Lung (tissue), 17 donors: ENCODE measurements at places on chromosomes 1 and 21. TPM values are rescaled to one million over a fixed set of nuclear protein-coding genes. Genes with fewer than 3 reads are reported as not detected.
A peak's percentile ranks its signal among the peaks of the same experiment; 100 is the strongest.

FALEC gene
- total RNA-seq: not detected

GRCh38 chr1:116556289-116557006, 14.4 kb downstream of the CD58 start:
- no peaks in the 10 kb centered on the region for H3K4me1 ChIP-seq
- no peaks in the 10 kb centered on the region for H3K36me3 ChIP-seq
- no peak overlapping the region for H3K4me3 ChIP-seq
- no peak for DNase-seq

- H3K27ac ChIP-seq: no peak overlapping the region
- peak; percentile 68 for DNase-seq
- H3K4me1 ChIP-seq: peaks cover 11% of the 10 kb centered on the region
- H3K36me3 ChIP-seq: no peaks in the 10 kb centered on the region
- H3K4me3 ChIP-seq: no peak overlapping the region
Observed at GRCh38 chr1:178344513-178345091, 152.2 kb downstream of the CLEC20A start.

LAMC2 gene
- 31.1 TPM for total RNA-seq

DNA sequence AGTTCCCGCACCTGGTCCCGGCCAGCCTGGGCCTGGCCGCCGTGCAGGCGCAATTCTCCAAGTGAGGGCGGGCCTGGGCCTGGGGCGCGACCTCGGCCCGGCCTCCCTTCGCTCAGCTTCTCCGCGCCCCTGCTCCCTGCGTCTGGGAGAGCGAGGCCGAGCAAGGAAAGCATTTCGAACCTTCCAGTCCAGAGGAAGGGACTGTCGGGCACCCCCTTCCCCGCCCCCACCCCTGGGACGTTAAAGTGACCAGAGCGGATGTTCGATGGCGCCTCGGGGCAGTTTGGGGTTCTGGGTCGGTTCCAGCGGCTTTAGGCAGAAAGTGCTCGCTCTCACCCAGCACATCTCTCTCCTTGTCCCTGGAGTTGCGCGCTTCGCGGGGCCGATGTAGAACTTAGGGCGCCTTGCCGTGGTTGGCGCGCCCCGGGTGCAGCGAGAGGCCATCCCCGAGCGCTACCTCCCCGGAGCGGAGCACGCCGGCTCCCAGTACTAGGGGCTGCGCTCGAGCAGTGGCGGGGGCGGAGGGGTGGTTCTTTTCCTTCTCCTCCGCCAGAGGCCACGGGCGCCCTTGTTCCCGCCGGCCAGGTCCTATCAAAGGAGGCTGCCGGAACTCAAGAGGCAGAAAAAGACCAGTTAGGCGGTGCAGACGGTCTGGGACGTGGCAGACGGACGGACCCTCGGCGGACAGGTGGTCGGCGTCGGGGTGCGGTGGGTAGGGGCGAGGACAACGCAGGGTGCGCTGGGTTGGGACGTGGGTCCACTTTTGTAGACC, 1.2 kb downstream of the OLIG1 start:
- peaks cover 17% of the 10 kb centered on the region for H3K4me1 ChIP-seq
- H3K4me3 ChIP-seq: no peak overlapping the region
- no peak overlapping the region for H3K27ac ChIP-seq
- DNase-seq: peak; percentile 30
- H3K27me3 ChIP-seq: peaks cover 89% of the 10 kb centered on the region
- H3K36me3 ChIP-seq: no peaks in the 10 kb centered on the region

DNA sequence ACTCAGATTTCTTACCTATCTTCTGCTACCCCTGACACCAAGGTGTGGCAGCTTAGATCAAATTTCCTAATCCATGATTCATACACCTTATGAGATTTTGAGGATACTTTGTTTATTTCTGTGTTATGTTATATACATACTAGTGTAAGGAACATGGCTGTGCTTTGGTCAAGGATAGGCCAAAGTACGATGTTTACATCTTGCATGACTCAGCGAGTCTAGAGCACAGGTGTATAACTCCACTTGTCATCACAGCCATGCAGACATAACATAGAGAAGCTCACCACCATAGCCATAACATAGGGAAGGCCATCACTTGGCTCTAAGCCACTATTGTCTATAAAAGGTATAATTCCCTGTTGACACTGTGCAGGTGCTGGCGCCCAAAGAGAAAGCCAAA, 61.2 kb downstream of the GBP6 start:
- H3K4me3 ChIP-seq: no peak overlapping the region
- no peaks in the 10 kb centered on the region for H3K4me1 ChIP-seq
- DNase-seq: no peak
- no peaks in the 10 kb centered on the region for H3K27me3 ChIP-seq
- H3K36me3 ChIP-seq: no peaks in the 10 kb centered on the region
